ENCODE measurements at places on chromosomes 4 and X.

GRCh38 chr4:1055721-1056590 lies 44.5 kb downstream of the FGFRL1 start:
- DNase-seq = peak; percentile 35

DNA sequence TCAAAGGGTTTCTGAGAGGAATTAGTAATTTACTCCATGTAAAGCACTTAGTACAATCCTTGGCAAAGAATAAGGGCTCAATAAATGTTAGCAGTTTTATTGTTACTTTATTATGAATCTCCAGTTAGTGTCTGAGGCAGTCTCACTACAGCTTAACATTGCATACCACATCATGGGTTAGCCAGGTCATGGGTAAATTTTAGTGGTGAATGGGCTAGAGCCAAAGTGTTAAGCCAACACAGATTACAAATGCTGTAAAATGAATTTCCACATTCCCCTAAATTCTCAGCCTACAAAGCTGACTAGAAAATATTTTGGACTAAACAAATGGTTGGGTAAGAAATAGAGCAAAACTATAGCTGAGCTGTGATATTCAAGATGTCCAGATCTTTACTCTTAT lies 72.4 kb downstream of the NRK start:
- no peak for DNase-seq

- no peak for DNase-seq
Measured at GRCh38 chrX:68365341-68365740, 68.0 kb downstream of the OPHN1 start.

DNA sequence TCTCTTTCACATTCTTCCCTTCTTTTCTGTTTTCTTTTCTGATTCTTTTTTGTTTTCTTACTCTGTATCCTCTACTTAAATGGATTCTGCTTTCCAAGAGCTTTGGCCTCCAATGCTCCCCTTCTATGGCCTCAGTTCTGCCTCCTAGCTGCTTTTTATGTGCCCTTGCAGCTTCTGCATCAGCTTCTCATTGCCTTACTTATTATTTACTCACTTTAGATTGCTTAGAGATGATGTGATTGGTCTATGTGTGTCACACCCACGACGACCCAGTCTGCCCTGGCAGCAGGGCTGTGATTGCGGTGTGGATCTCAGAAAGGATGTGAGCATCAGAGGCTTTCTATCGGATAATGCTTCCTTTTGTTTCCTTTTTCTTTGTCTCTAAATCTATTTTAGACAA lies 71.8 kb upstream of the SMARCA5 start:
- no peak for DNase-seq

DNA sequence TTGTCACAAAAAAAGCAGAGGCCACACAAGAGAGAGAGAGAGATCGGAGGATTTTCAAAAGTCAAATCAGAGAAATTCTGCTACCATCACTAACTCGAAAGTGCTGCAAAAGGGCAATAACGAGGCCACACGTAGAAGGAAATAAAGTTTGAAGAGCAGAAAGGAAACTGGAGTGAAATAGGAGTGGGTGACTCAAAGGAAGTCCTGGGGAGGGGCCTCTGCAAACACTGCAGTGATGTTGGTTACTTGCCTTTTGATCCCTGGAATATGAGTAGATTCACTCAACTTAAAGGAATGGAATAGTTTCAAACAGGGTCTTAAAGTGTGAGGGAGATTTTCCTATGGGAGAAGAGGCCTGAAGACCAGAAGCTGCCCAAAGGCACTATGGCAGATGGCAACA lies 663.4 kb upstream of the LCORL start:
- no peak for DNase-seq

GRCh38 chr4:79147251-79147650 lies 178.6 kb downstream of the NAA11 start:
- no peak for DNase-seq

DNA sequence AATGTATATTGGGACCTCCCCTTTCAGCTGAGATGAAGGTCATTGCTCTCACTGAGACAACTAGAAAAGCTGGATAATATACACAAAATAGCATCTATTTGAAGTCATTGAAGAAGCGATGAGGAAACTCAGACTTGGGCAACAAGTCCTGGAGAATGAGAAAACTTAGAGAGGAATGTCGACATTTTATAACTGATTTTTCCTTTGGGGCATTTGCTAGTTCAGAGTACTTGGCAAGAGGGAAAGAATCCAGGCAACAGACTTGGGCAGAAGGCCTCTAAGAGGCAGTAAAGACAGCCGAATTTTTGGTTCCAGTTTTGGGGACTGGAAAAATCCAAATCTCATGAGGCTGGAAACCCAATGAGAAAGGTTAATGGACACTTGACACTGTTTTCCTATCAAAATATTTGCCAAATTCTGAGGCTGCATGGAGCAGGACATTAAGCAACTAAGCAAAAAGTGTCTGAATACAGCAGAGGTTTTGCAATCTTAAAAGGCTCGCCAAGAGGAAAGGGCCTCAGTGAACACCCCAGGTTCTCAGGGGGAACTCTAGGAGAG lies 21.0 kb upstream of the ANXA5 start:
- DNase-seq = no peak

- DNase-seq = no peak
Measured at GRCh38 chr4:22338796-22339195, 177.1 kb downstream of the ADGRA3 start.

DNA sequence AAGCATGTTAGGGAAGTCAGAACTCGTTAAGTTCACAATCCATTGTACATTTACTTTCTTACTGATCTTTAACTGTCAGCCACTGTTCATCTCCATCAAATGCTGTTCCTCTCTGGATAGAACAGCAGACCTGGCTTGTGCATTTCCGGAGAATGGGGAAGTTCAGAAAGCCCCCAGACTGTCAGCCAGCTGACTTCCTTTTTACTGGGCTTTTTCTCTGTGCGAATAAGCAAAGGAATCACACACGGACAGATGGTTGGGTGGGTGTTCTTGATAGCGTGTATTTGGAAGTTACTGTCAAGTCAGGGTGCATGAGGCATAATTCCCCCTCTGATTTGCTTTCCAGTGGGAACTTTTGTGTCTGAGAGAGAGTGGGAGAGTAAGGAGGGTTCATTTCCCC lies 56.8 kb downstream of the TSPAN7 start:
- no peak for DNase-seq

DNA sequence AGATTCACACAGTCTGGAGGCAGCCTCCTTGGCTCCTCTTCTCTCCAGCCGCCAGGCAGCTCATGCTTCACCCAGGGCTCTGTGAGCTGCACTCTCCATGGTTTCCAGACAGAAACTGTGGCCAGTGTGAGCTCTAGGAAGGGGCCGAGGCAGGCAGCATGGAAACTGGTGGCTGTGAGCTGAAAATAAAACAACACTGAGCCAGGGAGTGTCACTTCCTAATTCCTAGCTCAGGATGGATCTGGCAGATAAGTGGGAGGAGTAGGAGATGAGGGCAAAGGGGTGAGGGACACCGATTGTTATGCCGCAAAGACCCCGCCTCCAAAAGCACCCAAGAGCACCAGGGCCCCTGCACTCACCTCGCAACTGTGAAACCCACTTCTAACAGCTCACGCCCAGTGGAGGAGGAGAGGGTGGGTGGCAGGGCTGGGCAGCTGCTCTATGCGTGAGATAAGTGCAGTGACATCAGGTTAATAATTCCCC lies 69.8 kb downstream of the FHDC1 start:
- DNase-seq = no peak

GRCh38 chrX:10352536-10352935 lies 195.8 kb downstream of the CLCN4 start:
- DNase-seq = no peak

- no peak for DNase-seq
Measured at GRCh38 chrX:72029483-72030411, 102.0 kb downstream of the RTL5 start.

DNA sequence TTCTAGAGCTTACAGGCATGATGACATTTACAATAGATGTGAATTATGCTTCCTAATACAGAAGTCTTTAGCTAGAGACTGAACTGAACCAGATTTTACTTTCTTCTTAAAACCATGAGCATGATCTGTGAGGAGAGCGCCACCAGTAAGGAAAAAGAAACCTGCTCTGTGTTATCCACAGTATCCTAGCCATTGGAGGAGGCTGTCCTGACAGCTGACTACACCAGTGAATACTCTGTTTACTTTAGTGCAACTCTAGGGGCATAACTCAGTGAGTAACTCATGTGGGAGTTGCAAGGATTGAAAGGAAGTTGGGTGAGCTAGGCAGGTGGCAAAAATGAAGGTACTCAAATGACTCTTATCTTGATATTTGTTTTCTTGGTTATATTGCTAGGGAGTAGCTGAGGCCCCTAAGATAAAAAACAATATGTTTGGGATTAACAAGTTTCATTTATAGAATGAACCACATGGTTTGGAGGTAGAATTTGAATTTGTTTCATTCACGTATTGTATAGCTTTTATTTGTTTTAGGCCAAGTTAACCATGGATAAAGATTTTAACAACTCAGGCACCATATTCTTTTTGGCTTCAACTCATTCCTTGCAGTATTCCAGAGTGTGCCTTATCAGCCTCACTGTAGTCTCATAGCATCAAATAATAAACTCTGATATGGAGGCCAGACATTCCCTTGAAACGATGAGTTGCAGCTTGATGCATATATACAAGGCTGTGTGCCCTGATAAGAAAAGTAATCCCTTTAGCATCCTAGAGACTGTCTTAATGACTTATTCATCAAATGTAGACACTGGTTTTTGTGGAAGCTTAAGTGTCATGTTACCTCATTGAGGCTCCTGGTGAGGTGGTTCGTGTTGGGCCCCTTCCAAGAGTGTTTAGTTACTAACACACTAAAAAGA lies 2.5 kb downstream of the BMP3 start:
- no peak for DNase-seq

DNA sequence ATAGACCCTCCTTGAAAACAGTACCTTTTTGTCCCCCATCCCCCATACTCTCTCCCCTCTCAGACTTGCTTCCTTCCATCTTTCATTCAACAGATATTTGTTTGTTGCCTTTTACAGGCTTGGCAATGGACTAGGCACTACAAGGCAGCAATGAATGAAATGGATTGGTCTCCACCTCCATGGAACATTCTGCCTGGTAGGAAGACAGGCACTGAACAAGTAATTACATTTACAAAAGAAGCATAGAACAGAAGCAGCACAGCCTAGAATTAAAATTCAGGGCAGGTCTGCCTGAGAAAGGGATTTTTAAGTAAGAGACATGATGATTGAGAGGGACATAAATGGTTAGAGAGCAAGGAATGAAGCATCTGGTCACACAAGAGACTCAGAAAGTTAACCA lies 346.1 kb downstream of the GRXCR1 start:
- no peak for DNase-seq

DNA sequence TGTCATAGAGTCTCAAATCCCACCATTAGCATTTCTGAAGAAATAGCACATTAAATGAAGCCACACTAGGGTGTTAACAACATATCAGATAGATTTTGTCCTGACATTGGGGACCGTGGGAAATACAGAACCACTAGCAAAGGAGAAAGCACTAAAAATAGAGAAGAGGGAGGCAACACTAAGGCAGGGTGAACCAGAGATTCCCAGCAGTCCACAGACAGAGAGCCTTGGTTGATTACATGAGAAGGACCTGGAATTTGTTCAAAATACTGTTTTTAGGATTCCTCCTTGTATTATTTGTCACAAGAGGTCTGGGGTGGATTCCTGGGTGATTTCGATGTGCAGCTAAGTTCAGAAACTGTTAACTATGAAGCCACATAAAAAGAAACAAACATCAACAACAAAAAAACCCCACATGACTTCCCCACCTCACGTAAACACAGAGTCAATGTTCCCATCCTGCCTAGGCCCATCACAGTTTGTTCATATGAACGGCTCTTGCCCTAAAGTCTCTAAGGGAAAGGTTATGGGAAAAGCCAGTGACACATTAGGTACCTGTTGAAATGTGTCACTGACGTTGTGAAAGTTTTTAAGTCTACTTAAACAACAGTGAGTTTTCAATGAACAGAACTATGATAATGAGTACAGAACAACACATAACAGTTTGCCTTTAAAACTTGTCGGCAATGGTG lies 23.6 kb upstream of the GRSF1 start:
- no peak for DNase-seq

DNA sequence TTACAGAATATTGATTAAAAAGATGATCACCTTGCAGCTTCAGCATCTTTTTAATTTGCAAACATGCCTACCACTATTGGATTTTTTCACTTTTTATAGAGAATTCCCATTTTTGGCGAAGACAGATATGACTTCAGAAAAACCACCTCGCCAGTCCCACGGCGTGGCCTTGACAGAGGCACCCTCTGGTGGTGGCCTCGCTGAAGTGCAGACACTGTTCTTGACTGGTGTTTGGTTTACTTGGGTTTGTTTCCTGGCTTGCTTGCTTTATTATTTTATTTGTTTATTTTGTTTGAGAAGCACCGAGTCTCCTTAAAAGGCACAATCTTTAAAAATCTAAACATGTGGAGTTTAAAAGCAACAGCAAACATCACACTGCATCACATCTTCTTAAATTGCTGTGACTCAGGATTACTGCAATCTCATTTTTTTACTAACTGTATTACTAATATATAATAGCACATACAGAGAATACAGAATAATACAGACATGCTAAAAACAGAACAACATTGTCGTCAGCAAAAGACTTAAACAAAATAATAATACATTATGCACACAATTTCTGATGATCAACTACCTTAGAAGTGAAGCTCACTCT lies 13.1 kb upstream of the AMTN start:
- peak; percentile 8 for DNase-seq

GRCh38 chrX:132118358-132118757 lies 9.5 kb downstream of the FRMD7 start:
- no peak for DNase-seq

DNA sequence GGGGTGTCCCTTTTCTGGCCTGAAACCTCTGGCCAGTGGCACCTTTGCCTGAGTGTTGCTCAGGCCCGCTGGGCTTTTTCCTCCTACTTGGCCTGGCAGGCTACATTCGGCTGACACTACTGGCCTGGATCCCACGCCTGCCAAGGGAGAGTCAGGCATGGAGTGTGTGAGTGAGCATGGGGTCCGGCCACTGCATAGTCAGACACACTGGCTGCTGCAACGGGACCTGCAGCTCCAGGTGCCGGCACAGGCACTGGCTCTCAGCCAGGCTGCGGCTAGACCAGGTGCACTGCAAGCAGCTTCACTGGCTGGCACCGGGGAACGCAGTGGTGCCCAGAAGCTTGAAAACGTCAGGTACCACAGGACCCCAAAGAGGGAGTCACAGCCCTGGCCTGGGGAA lies 434.9 kb downstream of the ARHGAP24 start:
- DNase-seq = no peak

DNA sequence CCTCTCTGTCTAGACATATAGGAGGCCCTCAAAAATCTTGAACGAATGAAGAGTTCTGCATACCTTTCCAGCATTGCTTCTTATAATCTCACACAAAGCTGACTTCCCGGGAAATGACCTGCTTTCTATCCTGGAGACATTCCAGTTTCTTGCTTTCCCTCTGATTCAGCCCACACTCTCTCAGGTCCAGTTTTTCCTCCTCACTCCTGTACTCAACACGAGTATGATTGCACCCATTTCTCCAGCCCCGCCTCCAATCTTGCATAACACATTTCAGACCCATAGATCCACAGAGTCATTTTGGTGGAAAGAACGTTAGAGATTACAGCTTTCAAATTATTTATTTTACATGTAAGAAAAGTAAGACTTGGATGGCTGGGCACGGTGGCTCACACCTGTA lies 127.5 kb upstream of the TLR3 start:
- DNase-seq = no peak
